Heart left ventricle (tissue), 16 donors: ENCODE measurements at places on chromosomes 1 and 21. TPM values are rescaled to one million over a fixed set of nuclear protein-coding genes. Genes with fewer than 3 reads are reported as not detected.

ZNF496 gene
- total RNA-seq: 13.2 TPM

DNA sequence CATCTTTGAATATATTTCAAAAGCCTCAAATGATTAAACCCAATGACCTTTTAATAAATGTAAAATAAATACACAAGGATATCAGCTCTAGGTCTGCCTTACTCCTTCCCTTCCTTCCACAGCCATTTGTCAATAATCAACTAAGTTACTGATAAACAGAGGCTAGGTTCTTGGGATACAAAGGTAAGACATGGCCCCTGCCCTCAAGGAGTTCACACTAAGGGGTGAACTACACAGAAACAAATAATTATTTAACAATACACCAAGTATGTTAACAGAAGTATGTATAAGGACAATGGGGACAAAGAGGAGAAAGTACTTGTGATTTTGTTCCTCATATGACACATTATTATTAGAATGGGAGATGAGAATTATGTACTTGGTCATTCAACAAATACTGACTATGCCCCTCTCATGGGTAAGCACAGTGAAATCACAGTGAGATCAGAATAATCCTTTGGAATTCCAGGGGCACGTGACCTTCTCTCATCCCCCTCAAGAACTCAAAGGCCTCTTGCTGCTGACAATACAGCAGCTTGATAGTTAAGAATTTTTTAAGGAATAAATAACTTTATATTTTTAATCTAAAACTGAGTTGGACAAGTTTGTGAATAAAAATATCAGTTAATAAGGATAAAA lies 40.2 kb downstream of the ATP1B1 start:
- DNase-seq: no peak

DNA sequence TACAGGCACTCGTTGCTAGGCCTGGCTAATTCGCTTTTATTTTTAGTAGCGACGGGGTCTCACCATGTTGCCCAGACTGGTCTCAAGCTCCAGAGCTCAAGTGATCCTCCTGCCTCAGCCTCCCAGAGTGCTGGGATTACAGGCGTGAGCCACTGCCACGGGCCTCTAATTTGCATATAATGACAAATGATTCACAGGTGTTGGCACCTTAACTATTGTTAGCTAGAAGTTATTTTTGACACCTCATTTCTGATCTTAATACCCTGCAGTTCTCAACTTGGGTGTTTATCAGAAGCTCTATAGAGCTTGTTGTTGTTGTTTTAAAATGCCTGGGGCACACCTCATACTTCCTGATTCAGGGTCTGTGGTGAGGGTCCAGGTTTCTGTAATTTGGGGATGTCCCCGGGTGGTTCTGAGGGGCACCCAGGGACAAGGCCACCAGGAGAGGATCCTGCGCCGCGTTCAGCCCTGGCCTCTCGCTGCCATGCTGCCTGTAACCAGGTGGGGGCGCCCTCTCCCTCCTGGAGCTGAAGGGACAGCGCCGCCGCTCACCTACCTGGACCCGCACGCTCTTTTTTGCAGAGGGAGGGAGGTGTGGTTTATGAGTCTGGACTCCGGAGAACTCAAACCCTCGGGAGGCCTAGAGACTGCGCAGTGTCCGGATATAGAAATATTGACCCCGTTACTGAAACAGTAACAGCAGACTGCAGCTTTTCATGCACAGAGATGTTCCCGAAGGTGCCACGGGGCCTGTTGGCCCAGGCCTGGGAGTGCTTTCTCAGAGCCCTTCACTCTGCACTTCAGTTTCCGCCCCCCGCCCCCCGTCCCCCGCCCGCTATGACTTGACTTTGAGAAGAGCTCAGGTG lies 23.0 kb upstream of the NEK2 start:
- DNase-seq: peak; percentile 76

- DNase-seq: no peak
These were observed 284.9 kb downstream of the GRIK1 start for GRCh38 chr21:29654855-29655254.

- DNase-seq: no peak
These were observed 163.8 kb downstream of the CHRM3 start for GRCh38 chr1:239550178-239550577.

DNA sequence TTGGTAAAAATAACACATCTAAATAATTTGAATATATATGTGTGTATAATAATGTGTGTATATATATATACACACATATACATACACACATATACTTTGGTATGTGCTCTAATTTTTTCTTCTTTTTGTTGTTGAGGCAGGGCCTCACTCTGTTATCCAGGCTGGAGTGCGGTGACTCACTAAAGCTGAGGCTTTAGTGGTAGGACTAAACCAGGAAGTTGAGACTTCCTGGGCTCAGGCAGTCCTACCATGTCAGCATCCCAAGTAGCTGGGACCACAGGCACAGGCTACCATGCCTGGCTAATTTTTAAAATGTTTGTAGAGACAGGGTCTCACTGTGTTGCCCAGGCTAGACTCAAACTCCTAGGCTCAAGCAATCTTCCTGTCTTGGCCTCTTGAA lies 46.7 kb upstream of the CXADR start:
- DNase-seq: no peak
